Thymus (tissue), 14 donors: ENCODE measurements at places on chromosomes 2 and 18.

GRCh38 chr2:70391988-70392387 lies 90.1 kb upstream of the FAM136A start:
- DNase-seq = no peak

- DNase-seq = no peak
Observed at GRCh38 chr18:56139372-56139771, 499.0 kb downstream of the TXNL1 start.

GRCh38 chr2:179850188-179850587 lies 11.2 kb downstream of the ZNF385B start:
- no peak for DNase-seq

DNA sequence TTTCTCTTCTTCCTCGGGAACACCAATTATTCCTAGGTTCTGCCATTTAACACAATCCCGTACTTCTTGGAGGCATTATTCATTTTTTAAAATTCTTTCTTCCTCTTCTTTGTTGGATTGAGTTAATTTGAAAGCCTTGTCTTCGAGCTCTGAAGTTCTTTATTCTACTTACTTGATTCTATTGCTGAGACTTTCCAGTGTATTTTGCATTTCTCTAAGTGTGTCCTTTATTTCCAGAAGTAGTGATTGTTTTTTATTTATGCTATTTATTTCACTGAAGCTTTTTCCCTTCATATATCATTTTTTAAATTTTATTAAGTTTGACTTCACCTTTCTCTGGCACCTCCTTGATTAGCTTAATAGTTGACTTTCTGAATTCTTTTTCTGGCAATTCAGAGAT lies 13.6 kb upstream of the UPP2 start:
- no peak for DNase-seq
